GM23248 (cell line): ENCODE measurements at places on chromosomes 16 and 17. TPM values are rescaled to one million over a fixed set of nuclear protein-coding genes. Genes with fewer than 3 reads are reported as not detected.

GRCh38 chr17:27895123-27895895 is 2.1 kb upstream of the LYRM9 start:
- DNase-seq, result no peak

TPPP3 gene
- not detected in 2 replicates for total RNA-seq

DNA sequence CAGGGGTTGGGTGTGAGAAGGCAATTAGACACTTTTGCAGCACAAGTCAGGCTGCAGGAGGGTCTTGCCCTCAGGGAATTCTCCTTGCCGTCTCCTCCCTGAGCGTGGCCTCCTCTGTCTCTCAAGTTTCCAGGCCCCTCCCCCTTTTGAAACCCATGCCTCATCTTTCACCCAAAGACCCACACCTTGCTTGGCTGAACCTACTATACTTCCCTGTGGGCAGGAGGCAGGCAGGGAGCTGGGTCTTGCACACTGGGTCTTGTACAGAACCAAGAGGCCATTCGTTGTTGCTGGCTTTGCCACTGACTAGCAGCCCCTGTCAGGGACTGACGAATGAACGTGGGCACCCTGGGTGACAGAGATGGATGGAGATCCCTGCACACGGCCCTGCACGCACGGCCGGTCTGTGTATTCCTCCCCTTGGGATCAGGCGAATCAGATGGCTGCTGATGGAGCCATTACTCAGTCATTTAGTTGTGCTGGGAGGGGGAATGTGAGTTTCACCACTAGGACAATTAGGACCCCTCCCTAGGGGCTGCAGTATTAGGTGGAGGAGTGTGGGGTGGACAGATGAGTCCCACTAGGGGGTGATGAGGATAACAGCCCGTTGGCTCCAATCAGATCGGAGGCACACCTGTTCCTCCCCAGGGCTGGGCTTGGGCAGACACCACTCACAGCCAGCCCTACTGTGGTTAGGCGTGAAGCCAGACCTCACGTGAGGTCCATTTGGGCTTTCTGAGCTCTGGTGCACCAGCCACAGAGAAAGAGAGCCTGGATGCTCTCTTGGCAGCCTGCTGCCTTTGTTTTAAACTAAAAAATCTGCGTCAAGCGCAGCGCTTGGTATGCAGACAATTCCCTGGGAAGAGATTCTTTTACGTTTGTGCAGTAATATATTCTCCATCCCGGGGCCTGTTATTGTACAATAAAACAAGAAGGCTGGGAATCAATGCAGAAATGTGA is 167.7 kb upstream of the WSCD1 start:
- no peak for DNase-seq

TEKT5 gene
- total RNA-seq, result not detected in 2 replicates

GRCh38 chr16:53495325-53495724 is 7.7 kb downstream of the AKTIP start:
- DNase-seq, result peak; percentile 12

- DNase-seq, result no peak
Observed at GRCh38 chr17:79627184-79627765, 16.4 kb upstream of the RBFOX3 start.

CFAP97D1 gene
- total RNA-seq, result not detected in 2 replicates

KREMEN2 gene
- total RNA-seq, result not detected in 2 replicates
